ENCODE measurements at places on chromosomes 7 and 10.

DNA sequence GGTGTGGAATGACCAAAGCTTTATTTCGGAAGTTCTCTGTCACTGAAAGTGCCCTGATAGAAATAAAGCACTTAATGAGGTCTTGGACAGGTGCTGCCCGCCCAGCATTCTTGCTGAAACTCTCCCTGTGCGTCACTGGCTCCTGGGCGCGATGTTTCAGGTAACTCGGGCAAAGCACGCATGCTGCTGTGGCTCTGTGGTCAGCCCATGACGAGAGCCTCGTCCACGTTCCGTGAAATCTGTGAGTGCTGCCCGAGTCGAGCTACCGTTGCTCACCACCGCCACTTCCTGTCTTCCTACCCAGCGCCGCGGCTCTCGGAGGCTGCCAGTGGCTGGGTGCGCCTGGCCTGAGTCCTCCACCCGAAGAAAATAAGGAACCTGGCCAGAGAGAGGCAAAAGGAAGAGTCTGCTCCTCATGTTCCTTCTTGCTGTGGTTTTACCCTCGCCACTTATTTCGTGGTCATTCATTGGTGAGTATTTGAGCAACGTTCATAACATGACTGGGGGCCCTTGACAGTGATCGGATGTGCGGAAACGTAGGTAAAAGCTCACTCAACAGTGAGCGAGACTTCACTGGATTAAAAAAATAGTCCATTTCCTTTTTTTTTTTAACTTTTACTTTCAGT, 95.5 kb downstream of the MAP3K8 start:
- H3K36me3 ChIP-seq: no peaks in the 10 kb centered on the region
- peak overlapping the region; percentile 45 for H3K27ac ChIP-seq
- DNase-seq: peak; percentile 70
- H3K27me3 ChIP-seq: no peaks in the 10 kb centered on the region

DNA sequence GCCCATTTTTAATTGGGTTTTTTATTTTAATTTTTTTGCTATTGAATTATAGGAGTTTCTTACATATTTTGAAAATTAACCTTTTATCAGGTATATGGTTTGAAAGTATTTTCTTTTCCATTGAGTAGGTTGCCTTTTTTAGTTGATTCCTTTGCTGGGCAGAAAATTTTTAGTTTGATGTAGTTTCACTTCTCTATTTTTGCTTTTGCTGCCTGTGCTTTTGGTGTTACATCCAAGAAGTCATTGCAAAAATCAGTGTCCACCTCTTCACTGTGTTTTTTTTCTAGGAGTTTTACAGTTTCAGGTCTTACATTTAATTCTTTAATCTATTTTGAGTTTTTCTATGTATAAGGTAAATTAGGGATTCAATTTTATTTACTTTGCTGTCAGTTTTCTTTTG, 129.8 kb upstream of the FERD3L start:
- no peak overlapping the region for H3K27ac ChIP-seq
- H3K4me1 ChIP-seq: no peaks in the 10 kb centered on the region
- no peak for DNase-seq
- no peak overlapping the region for H3K4me3 ChIP-seq

GRCh38 chr10:22325272-22326144, 4.6 kb downstream of the BMI1 start:
- H3K4me3 ChIP-seq: peak overlapping the region; percentile 67
- H3K36me3 ChIP-seq: peaks cover 30% of the 10 kb centered on the region
- peaks cover 10% of the 10 kb centered on the region for H3K27me3 ChIP-seq
- H3K4me1 ChIP-seq: peaks cover 34% of the 10 kb centered on the region
- DNase-seq: peak; percentile 92
- H3K27ac ChIP-seq: peak overlapping the region; percentile 81

GRCh38 chr7:129609666-129610065, 1.9 kb upstream of the NRF1 start:
- peaks cover 13% of the 10 kb centered on the region for H3K36me3 ChIP-seq
- H3K4me1 ChIP-seq: peaks cover 11% of the 10 kb centered on the region
- no peaks in the 10 kb centered on the region for H3K27me3 ChIP-seq
- H3K4me3 ChIP-seq: no peak overlapping the region

GRCh38 chr7:18570890-18571478, 75.4 kb downstream of the HDAC9 start:
- no peak overlapping the region for H3K4me3 ChIP-seq
- no peak for DNase-seq
- H3K27me3 ChIP-seq: no peaks in the 10 kb centered on the region
- H3K27ac ChIP-seq: no peak overlapping the region

DNA sequence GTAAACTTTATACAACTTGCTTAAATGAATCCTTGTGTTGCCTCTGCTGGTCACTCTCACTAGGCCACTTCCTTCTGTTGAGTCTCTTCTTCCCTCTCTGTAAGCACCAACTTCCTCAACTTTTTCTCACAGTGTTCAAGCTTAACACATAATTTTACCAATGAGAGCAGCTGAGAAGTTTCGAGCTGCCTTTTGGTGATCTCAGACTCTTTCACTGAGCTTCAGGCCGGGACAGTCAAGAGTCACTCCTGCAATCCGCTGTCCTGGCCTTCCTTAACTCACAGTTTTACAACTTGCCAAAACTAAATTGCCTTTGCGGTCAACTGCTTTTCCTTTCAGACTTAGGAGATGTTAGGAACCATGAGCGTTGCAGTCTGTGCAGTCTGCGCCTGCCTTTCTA, 47.4 kb downstream of the PRPF18 start:
- peaks cover 33% of the 10 kb centered on the region for H3K4me1 ChIP-seq
- H3K36me3 ChIP-seq: peaks cover 35% of the 10 kb centered on the region
- peak; percentile 70 for DNase-seq
- H3K27me3 ChIP-seq: no peaks in the 10 kb centered on the region
